ENCODE measurements at places on chromosomes 6 and 20.

DNA sequence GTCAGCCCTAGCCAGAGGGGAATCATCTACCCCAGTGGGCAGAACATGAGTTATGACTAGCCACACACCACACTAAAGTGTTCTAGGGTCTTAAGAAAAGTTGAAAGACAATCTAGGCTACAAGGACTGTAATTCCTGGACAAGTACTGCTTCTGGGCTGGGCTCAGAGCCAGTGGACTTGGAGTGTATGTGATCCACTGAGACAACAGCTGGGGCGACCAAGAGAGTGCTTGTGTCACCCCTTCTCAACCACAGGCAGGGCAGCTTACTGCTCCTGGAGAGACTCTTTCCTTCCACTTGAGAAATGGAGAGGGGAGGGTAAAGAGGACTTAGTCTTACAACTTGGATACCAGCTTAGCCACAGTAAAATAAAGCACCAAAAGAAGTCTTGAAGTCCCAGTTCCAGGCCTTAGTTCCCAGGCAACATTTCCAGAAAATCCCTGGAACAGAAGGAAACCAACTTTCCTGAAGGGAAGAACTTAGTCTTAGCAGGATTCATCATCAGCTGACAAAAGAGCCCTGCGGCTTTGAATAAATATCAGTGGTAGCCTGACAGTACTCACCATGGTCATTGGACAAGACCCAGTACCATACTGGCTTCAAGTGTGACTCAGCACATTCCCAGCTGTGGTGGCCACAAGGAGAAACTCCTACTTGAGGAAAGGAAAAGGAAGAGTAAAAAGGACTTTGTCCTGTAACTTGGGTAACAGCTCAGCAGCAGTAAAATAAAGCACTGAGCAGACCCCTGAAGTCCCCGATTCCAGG lies 355.1 kb upstream of the ADGRB3 start:
- DNase-seq = no peak

DNA sequence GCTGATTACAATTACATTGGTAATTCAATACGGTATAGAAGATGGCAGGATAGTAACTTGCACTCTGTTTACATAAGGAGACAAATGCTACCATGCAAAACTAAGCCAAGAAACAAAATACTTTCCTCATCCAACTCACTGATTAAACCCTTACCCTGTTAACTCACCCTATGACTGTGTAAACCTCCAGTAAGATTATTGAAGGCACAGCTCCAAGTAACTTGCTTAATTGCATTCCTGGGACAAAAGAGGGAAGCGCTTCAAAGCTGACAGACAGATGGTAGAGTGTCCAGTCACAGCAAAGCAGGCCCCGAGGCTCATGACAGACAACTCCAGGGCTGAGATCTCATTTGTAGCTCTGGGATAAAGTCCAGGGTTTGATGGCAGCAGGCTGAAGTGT lies 6.9 kb upstream of the KIF16B start:
- no peak for DNase-seq

DNA sequence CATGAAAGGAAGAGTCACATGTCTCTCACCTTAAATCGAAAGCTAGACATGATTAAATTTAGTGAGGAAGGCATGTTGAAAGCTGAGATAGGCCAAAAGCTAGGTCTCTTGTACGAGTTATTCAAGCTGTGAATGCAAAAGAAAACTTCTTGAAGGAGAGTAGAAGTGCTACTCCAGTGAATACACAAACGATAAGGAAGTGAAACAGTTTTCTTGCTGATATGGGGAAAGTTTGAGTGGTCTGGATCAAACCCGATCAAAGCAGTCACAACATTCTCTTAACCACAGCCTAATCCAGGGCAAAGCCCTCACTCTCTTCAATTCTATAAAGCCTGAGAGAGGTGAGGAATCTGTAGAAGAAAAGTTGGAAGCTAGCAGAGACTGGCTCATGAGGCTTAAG lies 1.9 kb upstream of the TPD52L1 start:
- DNase-seq = no peak

- no peak for DNase-seq
These were observed 23.1 kb downstream of the OR2B6 start for GRCh38 chr6:27980111-27980510.

DNA sequence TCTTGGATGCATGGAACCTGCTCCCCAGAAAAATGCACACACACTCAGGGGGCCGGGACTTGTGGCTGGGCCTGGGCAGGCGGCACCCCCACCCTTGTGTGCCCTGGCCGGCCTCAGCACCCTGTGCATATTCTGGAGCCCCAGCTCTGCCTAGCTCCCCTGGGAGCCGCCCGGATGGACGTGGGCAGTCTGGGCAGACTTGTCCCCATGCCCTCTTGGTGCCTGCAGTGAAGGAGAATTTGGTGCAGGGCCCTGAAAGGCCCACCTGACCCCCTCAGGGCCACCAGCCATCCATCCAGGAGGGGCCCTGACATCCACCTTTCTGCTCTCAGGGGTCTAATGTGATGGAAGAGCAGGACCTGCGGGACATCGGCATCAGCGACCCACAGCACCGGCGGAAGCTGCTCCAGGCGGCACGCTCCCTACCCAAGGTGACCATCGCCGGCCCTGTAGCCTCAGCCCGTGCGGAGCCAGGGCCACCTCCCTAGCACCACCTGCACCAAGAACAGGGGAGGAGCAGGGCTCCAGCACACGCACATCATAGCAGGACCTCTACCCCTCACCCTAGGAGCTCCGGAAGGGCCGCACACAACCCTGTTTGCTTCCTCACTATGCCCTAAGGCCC lies 62.8 kb downstream of the TCP11 start:
- DNase-seq = no peak

DNA sequence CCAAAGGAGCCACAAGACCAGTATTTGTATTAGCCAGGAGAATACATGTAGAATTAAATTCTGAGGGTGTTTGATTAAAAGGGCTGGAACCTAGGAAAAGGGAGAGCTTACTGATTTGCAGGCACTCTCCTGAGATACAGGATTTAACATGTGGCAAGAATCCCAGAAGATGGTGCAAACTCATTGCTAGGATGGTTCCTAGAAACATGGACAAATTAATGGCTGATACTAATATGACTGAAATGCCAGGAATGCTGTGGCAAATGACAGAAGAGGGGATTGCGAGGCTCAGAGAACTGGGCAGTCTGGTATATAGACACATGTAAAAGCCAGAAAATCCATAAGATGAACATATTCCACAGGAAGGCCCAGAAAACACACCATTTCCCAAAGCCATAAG lies 118.1 kb downstream of the RWDD2A start:
- no peak for DNase-seq

DNA sequence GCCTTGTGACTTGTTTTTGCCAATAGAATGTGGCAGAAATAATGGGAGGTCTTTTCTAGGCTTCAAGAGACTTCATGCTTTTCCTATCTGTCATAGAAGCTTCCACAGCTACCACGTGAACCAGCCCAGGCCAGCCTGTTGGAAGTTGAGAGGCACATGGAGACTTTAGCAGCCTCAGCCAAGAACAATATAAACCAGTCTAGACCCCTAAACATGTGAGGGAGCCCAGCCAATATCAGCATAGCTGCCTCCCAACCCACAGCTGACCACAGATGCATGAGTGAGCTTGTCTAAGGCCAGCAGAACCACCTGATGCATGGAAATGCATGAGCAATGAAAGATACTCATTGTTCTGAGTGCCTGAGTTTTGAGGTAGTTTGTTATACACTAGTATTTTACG lies 540.7 kb upstream of the BTBD3 start:
- peak; percentile 83 for DNase-seq

- DNase-seq = no peak
These were observed 1018.6 kb upstream of the EYS start for GRCh38 chr6:66725670-66726069.

DNA sequence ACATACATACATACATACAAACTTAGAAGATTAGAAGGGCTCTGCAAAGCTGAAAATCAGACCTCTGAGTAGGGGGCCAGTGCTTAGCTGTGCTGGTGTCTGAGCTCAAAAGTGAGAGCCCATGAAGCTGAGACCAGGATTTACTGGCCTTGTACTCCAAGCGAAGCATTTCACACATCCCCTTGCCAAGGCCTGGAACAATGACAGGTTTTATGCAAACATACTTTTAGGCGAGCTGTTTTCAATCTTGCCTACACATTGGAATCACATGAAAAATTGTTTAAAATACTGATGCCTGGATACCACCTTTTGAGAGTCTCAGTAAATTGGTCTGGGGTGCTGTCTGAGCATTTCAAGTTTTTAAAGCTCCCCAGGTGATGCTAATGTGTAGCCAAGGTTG lies 80.9 kb upstream of the SRSF6 start:
- no peak for DNase-seq

- DNase-seq = no peak
These were observed 218.3 kb upstream of the DTNBP1 start for GRCh38 chr6:15881150-15881549.

DNA sequence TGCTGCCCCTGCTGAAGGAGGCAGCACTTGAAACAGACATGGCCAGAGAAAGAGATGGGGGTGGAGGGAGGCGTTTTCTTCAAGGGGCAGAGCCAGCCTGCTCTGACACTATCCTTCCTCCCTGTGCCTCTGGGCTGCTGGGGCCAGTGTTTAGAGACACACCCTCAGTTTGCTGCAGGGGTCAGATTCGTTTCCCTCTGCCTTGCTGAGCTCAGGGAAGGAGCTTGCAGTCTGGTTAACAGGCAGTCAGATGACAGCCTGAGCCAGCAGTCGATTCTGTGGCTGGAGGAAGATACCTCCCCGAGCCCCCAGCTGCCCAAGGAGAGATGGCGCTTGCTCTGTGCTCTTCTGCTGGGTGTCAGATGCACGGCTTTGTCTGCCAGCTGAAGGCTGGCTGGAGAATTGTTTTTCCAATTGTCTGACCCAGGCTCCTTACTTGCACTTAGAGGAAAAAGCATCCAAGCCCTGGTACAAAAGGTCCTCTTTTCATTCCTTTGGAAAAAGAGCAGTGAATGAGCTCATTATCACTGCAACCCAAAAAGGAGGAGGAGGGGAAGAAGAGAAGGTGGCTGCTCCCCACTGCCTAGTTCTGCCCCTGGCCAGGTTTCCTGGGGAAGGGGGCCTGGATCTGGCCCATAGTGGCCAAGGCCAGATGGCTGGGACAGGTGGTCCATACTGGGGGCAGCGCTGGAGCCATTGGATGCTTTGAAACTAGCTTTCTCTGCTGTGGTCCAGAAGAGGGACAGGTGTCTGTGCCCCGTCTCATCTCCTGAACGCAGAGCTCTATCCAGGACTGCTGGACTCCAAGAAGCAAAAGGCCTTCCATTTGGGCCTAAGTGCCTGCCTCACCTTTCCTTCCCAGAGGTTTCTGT lies 88.2 kb downstream of the TCP11 start:
- no peak for DNase-seq

Data from keratinocyte (primary cell).